ENCODE measurements at places on chromosomes 16 and 17. TPM values are rescaled to one million over a fixed set of nuclear protein-coding genes. Genes with fewer than 3 reads are reported as not detected.

DNA sequence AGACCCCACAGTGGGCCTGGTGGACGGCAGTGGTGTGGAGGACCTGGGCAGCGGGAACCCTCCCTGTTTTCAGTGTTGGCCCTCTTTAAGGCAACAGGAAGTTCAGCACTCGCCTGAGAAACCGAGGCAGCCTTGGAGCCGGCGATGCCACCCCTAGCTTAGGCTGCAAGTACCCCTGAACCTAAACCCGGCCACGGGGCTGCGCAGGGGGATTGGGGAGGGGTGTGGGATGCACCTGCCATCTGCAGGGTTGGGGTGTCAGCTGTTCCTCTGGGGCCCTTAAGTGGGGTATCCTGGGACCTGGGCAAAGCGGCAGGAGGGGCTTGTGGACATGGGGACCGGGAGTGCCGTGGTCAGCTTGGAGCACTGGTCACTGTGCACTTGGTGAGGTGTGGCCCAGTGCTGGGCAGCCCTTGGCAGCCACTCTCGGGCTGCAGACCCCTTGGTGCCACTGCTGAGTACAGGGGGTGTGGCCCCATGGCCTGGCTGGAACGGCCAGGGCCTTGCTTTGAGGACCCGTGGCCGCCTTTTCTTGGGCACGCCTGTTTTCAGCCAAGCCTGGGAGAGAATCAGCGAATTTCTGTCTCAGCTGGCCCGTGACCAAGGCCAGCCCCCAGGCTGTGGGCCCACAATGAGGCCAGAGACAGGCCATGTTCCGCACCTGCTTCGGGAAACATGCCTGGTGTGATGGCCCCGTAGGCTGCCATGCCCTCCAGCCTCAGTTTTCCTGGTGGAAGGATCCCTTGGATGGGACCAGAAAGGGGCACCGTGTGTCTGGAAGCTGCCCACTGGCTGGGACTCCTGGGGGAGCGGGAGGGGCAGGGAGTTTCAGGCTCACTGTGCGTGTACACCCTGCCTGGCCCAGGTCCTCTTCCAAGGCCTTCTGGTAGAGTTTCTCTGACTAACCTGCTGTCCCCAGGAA is 4.1 kb upstream of the SLC25A10 start:
- H3K27me3 ChIP-seq: no peaks in the 10 kb centered on the region
- DNase-seq: no peak
- peaks cover 72% of the 10 kb centered on the region for H3K4me1 ChIP-seq
- H3K4me3 ChIP-seq: no peak overlapping the region
- H3K36me3 ChIP-seq: peaks cover 51% of the 10 kb centered on the region

GRCh38 chr16:56608043-56608875 is at the start of gene MT2A:
TSS of gene MT2A (plus strand) at chr16:56608584. CDS start at chr16:56608656, 72 bp downstream.
- H3K36me3 ChIP-seq: no peaks in the 10 kb centered on the region
- peak within 1 kb of the TSS; percentile 47 for H3K4me3 ChIP-seq
- H3K27ac ChIP-seq: peak within 1 kb of the TSS; percentile 86
- peaks cover 29% of the 10 kb centered on the region for H3K4me1 ChIP-seq
- peak; percentile 94 for DNase-seq

DNA sequence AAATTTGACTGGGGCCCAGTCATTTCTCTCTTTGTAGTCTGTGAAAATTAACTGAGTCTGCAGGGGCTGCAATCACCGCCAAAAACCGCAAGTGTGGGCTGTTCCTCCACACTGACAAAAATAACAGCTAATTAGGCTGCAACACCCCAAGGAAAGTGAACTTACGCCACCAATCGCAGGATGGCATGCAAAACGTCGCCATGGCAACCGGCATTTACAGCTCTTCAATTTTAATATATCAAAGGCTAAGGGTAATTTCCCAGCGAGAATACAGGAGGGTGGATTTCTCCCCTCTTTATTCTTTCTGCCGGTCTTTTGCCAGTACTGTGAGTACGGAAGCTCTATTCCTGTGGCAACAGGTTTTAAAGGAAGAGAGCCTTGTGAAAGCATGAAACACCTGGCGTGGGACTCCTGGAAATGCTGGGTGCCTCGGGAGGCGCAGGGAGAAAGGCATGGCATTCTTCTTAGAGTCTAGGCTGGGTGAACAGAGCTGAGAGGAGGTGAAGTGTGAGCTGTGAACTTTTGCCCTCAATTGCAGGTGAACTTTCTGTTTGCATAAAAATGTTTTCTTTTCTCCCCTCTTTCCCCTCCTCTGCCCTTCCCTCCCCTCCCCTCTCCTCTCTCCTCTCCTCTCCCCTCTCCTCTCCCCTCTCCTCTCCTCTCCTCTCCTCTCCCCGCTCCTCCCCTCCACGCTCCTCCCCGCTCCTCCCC is 399.7 kb downstream of the XYLT1 start:
- H3K36me3 ChIP-seq: no peaks in the 10 kb centered on the region
- H3K27me3 ChIP-seq: no peaks in the 10 kb centered on the region
- DNase-seq: no peak
- H3K27ac ChIP-seq: no peak overlapping the region
- H3K4me1 ChIP-seq: peaks cover 3% of the 10 kb centered on the region

- H3K4me3 ChIP-seq: no peak overlapping the region
- no peaks in the 10 kb centered on the region for H3K4me1 ChIP-seq
- DNase-seq: no peak
- H3K27me3 ChIP-seq: no peaks in the 10 kb centered on the region
Observed at GRCh38 chr16:81029930-81030604, 5.6 kb upstream of the ATMIN start.

DNA sequence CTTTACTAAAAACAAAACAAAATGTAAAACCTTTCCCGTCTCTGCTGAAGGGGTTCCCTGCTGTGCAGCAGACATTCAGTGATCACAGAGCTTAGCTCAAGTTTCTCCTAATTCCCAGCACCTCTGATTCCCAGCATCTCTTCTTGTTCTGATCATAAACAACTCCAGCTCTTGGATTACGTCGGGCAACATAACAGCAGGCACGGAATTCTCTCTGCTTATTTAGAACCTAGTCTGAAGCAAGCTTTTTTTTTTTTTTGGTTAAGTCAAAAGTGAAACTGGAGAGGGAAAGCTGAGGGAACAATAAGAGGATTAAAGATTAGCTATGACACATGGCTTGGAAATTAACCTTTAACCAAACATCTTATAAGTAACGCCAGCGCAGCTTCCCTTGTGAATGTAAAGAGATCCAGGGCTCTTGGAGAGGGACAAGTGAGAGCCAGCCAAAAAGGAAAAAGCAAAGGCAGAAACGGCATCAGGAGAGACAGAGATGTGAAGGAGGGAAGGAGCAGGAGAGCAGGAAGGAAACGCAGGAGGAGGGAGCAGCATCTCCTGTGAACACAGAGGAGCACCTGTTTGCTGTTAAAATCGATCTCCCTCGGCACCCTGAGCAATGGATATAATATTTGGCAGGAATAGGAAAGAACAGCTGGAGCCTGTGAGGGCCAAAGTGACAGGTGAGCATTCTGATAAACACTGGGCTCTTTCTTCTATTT is at the start of gene BCO1:
Gene BCO1, plus strand, starts transcription at position 394 of the 716 bp plus-strand sequence. Its CDS starts 220 bp downstream, at position 614.
- DNase-seq: no peak
- no peaks in the 10 kb centered on the region for H3K36me3 ChIP-seq
- no peaks in the 10 kb centered on the region for H3K4me1 ChIP-seq
- peaks cover 74% of the 10 kb centered on the region for H3K27me3 ChIP-seq
- H3K27ac ChIP-seq: no peak within 1 kb of the TSS

- DNase-seq: no peak
- H3K36me3 ChIP-seq: peaks cover 32% of the 10 kb centered on the region
- no peak overlapping the region for H3K27ac ChIP-seq
- H3K4me1 ChIP-seq: peaks cover 26% of the 10 kb centered on the region
- H3K4me3 ChIP-seq: no peak overlapping the region
Observed at GRCh38 chr16:67457611-67458010, 23.3 kb downstream of the ATP6V0D1 start.

- H3K4me3 ChIP-seq: no peak overlapping the region
- DNase-seq: no peak
- H3K27ac ChIP-seq: no peak overlapping the region
- H3K27me3 ChIP-seq: no peaks in the 10 kb centered on the region
- no peaks in the 10 kb centered on the region for H3K4me1 ChIP-seq
Observed at GRCh38 chr17:39270923-39271322, 45.2 kb upstream of the STAC2 start.

GRCh38 chr17:81523402-81524038 is 4.7 kb upstream of the FSCN2 start:
- H3K4me1 ChIP-seq: peaks cover 68% of the 10 kb centered on the region
- DNase-seq: no peak
- no peaks in the 10 kb centered on the region for H3K36me3 ChIP-seq
- H3K27me3 ChIP-seq: no peaks in the 10 kb centered on the region
- H3K4me3 ChIP-seq: no peak overlapping the region

- peaks cover 20% of the 10 kb centered on the region for H3K27me3 ChIP-seq
- DNase-seq: peak; percentile 93
Observed at GRCh38 chr17:45740553-45741330, 43.4 kb upstream of the CRHR1 start.

DNA sequence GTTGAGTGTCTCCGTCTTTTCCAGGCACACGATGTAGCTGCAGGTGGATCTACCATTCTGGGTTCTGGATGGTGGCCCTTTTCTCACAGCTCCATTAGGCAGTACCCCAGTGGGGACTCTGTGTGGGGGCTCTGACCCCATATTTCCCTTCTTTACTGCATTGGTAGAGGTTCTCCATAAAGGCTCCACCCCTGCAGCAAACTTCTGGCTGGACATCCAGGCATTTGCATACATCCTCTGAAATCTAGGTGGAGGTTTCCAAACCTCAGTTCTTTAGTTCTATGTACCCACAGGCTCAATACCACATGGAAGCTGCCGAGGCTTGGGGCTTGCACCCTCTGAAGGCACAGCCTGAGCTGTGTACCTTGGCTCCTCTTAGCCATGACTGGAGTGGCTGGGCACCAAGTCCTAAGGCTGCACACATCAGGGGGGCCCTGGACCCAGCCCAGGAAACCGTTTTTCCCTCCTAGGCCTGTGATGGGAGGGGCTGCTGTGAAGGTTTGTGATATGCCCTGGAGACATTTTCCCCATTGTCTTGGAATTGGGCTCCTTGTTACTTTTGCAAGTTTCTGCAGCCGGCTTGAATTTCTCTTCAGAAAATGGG is 14.0 kb downstream of the ABCC1 start:
- H3K27ac ChIP-seq: no peak overlapping the region
- no peaks in the 10 kb centered on the region for H3K4me1 ChIP-seq
- no peaks in the 10 kb centered on the region for H3K27me3 ChIP-seq
- no peak overlapping the region for H3K4me3 ChIP-seq
- peaks cover 18% of the 10 kb centered on the region for H3K36me3 ChIP-seq

GRCh38 chr17:83106056-83106588 is 26.7 kb downstream of the METRNL start:
- peaks cover 19% of the 10 kb centered on the region for H3K4me1 ChIP-seq
- H3K27me3 ChIP-seq: peaks cover 10% of the 10 kb centered on the region
- no peak for DNase-seq
- no peaks in the 10 kb centered on the region for H3K36me3 ChIP-seq
- no peak overlapping the region for H3K27ac ChIP-seq
- no peak overlapping the region for H3K4me3 ChIP-seq

DNA sequence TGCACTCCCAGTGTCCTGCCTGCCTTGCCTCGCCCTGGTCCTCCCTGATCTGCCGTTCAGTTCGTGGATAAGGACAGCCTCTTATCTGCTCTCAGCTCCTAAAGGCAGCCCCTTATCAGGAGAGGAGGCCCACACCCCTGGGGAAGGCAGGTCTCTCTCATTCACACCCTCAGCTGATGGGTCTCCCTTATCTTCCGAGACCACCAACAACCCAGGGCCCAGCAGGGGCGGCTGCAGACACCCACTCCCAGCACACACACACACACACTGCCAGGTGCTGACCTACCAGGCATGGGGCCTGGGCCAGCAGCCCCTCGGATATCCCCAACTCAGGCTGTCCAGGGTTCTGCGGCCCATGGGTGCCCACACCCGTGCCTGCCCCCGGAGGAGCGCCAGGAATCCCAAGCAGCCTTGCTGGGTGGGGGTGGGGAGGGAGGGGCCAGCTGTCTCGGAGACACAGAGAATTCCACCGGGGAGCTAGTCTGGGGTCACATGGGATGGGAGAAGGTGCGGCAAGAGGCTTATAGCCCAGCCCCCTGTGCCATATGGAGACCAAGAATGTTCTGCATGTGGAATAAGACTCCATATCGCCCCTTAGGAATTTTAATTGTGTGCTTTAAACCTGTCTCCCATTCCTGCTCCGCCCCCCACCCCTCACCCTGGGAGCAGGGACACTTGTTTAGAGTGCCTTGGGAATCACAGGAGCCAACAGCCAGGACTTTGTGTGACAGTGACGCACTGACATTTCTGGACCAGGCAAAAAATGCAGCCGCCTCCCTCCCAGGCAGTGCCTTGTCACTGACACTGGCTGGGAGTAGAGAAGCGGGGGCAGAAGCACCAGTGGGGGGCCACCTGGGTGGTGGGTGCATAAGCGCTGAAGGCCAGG is 41.9 kb upstream of the EMP2 start:
- no peak overlapping the region for H3K4me3 ChIP-seq
- H3K4me1 ChIP-seq: peaks cover 46% of the 10 kb centered on the region
- peak; percentile 73 for DNase-seq
- no peak overlapping the region for H3K27ac ChIP-seq
- H3K36me3 ChIP-seq: no peaks in the 10 kb centered on the region

The NPTX1 gene
- total RNA-seq: 0.04 TPM

The MPV17L gene
- 0.11 TPM for total RNA-seq

The SNX20 gene
- 0.07 TPM for total RNA-seq

The ABCC6 gene
- total RNA-seq: not detected

The CETP gene
- total RNA-seq: not detected

The ABCA8 gene
- total RNA-seq: 8.5 TPM

The LGALS9B gene
- not detected for total RNA-seq

Data from K562 (cell line).